ENCODE measurements at places on chromosomes 1 and 21. TPM values are rescaled to one million over a fixed set of nuclear protein-coding genes. Genes with fewer than 3 reads are reported as not detected.

Gene SPRR3
- total RNA-seq = not detected

Gene GBP7
- not detected for total RNA-seq

Gene SLC1A7
- total RNA-seq = 0.32 TPM

Gene TSSK3
- 2.0 TPM for total RNA-seq

Gene USH2A
- total RNA-seq = 2.3 TPM

Gene FOXD2
- not detected for total RNA-seq

Gene FCN3
- 19.3 TPM for total RNA-seq

Gene LRRC40
- total RNA-seq = 9.8 TPM

Gene HPCA
- total RNA-seq = not detected

Gene GPN2
- total RNA-seq = 16.4 TPM

Gene WNT9A
- total RNA-seq = 2.5 TPM

Gene HAO2
- total RNA-seq = not detected

Gene TMEM82
- total RNA-seq = not detected

Gene VSIG8
- not detected for total RNA-seq

Gene PDE4B
- 19.4 TPM for total RNA-seq

Gene NIBAN1
- total RNA-seq = 397 TPM

Gene AGPAT3
- 97.6 TPM for total RNA-seq

Gene TOR1AIP1
- 43.4 TPM for total RNA-seq

Gene WDR77
- 27.3 TPM for total RNA-seq

Gene PSMB2
- total RNA-seq = 37.7 TPM

Gene HSD3B1
- total RNA-seq = not detected

Gene ESPN
- 0.77 TPM for total RNA-seq

Gene BCAR3
- total RNA-seq = 15.2 TPM

Gene B4GALT3
- total RNA-seq = 23.6 TPM

Gene DENND2C
- 4.2 TPM for total RNA-seq

Gene ALX3
- not detected for total RNA-seq

Gene CCNL2
- 61.0 TPM for total RNA-seq

Gene OR2L3
- total RNA-seq = not detected

Gene KIAA1614
- total RNA-seq = 7.0 TPM

Gene SPRR5
- not detected for total RNA-seq

Gene ADAMTS5
- 3.0 TPM for total RNA-seq

Gene IFI44
- 8.0 TPM for total RNA-seq

Gene STXBP3
- total RNA-seq = 23.3 TPM

Gene CFAP45
- 1.7 TPM for total RNA-seq

Gene PTGS2
- 0.77 TPM for total RNA-seq

Gene PLPP3
- 140 TPM for total RNA-seq

Gene IL12RB2
- 0.37 TPM for total RNA-seq

Gene DNM3
- 2.3 TPM for total RNA-seq

Gene UBL4B
- not detected for total RNA-seq

Gene GBP2
- total RNA-seq = 12.2 TPM

Gene SEC16B
- 1.8 TPM for total RNA-seq

Gene NCAM2
- total RNA-seq = 4.4 TPM

Gene ZZZ3
- 34.9 TPM for total RNA-seq
